ENCODE measurements at places on chromosomes 2 and 18.

DNA sequence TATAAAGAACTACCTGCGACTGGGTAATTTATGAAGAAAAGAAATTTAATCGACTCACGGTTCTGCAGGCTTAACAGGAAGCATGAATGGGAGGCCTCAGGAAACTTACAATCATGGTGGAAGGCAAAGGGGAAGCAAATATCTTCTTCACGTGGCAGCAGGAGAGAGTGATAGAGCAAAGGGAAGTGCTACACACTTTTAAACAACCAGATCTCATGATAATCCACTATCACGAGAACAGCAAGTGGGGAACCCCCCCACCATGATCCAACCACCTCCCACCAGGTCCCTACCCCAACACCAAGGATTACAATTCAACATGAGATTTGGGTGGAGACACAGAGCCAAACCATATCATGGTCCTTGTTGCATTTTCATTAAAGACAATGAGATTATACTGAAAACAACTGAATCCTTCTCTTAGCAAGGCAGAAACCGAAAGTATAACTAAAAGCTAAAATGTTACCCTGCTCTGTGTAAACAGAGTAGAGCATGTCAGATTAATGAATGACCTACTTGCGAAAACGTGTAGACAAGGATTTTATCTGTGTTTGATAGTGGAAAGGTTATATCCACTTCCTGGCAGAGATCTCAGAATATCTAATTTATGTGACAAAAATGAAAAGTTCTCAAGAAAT, 60.1 kb upstream of the RBBP8 start:
- no peak for DNase-seq

DNA sequence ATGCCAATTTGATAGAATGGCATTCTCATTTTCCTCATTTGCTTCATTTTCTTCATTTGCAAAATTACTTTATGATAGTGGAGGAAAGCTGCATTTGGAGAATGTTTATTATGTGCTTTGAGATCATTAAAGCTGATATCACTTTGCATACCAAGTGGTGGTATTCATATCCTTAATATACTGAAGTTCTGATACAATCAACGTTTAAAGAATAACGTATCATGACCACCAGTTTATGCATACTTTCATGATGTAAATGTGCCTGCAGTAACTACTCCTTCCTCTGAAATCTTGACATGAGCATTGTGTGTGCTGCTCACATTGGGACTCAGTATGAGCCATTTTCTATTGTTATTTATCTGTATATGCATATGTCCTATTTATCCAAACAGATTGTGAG, 302.1 kb downstream of the ARHGAP15 start:
- DNase-seq, result no peak

GRCh38 chr18:45166836-45167551, 448.3 kb upstream of the SLC14A2 start:
- no peak for DNase-seq

DNA sequence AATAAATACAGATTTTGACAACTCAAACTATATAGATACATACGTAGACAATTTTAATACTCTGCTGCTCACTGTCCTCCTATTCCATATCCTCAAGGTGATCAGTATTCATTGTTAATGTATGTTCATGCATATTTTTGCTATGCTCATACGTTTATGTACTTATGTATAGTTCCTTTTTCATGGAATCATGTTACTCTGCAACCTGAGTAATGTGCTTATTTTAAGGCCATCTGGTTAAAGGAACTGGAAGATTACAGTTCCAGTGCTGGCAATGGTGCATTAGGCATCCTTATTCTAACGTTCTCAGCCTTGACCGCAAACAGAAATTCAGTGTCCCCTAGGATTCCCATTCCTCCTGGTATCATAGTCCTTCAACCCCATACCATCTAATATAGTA, 385.0 kb upstream of the TNP1 start:
- no peak for DNase-seq

DNA sequence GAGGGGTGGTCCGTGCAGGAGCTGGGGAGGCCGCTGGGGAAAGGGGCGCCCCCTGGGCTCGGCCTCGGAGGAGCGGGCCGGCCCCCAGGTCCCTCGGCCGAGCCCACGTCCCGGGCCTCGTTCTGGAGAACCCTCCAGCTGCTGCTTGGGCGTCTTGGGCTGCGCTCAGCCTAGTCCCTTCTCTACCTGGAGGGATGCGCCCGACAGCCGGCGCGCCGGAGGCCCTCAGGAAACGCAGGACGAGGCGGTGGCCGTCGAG, 293 bp upstream of the D2HGDH start:
- no peak for DNase-seq

DNA sequence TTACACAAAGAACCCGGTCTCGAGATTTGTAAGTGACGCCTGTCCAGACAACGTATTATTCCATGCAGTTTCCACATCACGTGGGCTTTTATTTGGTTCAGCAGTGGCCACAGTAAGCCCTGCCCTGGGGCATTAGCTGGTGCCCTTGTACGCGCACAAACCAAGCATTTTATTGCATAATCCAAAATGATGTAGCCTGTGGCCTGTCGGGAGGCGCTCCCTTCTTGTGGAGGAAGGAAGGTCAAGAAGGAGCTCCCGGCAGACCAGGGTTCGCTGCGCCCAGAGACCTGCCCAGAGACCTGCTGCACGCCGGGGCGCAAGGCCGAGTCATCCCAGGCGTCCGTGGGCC, 179.6 kb upstream of the ALKAL2 start:
- no peak for DNase-seq

GRCh38 chr2:207807516-207807915, 37.8 kb upstream of the FZD5 start:
- no peak for DNase-seq

DNA sequence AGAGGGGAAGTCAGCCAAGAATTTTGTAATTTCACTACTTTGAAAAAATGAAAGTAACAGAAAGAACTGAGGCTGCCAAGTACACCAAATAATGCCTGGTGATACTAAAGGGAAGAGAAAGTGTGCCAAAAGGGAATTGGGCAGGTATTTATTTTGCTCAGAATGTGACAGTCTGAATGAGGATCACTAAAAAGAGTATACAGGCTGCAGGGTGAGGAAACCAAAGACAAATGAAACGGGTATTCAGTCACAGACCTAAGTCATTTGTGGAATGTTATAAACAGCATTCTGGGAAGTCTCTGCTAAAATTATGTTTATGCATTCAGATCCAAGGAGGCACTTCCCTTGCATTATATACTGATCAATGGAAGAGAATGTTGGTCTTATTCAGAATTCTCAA, 418.6 kb upstream of the SLC39A10 start:
- no peak for DNase-seq
